ENCODE measurements at places on chromosomes 7 and 10.

DNA sequence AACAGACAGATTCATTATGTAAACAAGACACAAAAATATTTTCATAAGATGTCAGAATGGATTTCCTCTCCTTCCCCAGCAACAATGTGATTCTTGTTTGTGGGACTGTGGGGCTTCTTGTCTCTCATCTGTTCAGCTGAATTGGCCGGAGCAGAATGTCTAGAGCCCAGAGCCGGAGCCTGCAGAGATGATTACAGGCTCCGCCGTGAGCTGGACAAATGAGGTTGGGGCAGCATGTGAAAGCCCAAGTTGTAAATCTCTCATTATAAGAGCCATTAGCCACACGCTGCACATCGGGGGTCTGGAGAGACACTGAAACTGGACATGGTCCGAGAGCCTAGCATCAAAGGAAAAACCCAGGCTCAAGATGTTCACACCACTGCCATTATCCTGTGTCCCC, 137.0 kb upstream of the ADAM12 start:
- DNase-seq = no peak

DNA sequence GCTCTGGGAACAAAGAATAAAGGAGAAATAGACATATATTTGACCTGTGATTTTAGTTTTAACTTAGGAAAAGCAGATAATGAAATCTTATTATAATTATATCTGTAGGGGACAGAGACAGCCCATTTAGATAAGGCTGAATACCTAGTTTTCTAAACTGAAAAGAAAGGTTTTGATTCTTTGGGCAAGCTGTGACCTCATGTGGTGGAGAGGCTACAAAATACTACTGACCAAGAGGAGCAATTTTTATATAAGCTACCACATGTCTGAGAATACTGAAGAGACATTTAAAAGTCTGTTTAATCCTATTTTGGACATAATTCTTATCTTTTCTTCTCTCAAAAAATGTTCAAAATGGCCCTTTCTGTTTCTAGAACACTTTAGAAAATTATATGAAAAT, 271.0 kb downstream of the MTERF1 start:
- no peak for DNase-seq

DNA sequence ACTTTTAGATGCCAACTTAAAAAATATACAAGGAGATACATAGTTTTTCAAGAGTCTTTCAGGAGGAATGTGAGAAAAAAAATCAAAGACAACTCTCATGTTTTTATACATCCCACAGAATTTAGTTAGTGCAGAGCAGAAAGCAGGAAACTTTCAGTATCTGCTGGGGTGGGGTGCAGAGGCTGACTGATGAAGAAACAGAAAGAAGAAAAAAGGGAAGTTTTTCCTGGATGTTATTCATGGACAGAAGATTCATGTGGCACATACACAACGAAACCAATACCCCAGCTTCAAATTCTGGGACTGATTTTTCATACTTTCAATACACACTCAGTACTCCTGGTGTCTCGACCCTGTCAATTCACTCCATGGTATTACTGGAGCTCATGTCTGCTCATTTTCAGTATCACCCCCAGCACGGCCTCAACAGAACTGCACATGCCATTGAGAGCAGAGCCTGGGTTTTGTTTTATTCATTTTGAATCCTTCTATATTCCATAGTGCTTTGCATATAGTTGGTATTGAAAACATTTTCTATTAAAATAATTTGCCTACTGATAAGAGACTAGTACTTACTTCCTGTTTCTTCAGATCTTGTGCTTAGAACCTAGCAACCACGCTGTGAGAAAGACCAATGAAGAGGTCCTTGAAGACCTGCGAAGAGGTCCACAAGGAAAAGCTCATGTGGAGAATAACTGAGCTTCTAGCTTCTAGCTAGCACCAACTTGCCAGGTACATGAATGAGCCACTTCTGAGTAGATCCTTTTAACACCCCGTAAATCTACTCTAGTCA, 49.0 kb downstream of the NDUFB2 start:
- DNase-seq = no peak

DNA sequence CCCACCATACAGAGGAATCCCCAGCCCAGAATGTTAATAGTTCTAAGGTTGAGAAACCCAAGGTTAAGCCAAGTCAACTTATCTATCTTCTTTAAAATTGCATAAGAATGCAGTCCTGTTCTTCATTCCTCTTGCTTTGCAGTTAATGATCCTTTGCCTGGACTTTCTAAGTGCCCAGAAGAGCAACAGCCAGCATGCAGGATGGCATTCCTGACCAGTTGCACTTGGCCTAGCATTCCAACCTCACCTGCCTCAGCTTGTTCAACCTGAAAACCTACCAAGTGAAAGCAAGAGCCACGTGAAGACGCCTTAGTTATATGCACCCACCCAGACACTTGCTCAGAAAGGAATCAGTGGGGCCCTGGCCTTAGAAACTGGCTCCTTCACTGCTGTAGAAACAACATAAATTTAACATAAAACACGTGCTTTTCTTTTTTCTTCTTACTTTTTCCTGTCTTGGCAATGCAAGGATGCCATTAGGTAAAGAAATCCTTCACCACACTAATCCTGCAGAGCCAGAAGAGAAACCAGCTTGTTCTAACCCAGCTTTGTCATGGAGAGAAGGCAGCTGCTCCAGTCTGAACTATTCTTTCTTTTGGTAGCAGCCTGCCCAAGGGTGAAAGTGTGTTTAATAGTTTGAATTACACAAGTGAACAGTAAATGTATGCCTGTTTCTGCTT, 25.0 kb downstream of the EGFR start:
- DNase-seq = no peak

GRCh38 chr10:86177537-86178155, 188.9 kb downstream of the GRID1 start:
- no peak for DNase-seq

DNA sequence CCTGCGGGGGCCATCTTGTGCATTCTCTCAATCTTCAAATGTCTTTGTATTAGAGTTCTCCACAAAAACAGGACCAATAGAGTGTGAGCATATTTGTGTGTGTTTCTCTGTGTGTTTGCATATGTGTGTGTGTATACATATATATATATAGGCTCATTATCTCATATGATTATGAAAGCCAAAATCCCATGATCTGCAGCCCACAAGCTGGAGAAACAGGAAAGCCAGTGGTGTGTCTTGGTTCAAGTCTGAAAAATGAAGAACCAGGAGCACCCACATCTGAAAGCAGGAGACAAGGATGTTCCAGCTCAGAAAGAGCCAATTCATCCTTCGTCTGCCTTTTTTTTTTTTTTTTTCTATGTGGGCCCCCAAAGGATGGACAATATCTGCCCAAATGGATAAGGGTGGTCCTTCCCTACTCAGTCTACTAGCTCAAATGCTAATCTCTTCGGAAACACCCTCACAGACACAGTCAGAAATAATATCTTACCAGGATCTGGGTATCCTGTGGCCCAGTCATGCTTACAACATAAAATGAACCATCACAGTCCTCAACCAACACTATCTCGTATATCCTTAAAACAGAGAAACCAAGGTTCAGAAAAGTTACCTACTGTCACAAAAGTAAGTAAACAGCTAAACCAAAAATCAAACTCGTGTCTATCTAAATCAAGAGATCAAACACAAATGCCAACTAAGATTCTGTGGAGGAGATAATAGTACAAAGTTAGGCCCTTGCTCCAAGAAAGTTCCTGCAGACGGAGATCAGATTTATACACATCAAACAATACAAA, 141.9 kb downstream of the JMJD1C start:
- no peak for DNase-seq

- DNase-seq = no peak
These were observed 672 bp upstream of the DDX56 start for GRCh38 chr7:44574287-44574872.

DNA sequence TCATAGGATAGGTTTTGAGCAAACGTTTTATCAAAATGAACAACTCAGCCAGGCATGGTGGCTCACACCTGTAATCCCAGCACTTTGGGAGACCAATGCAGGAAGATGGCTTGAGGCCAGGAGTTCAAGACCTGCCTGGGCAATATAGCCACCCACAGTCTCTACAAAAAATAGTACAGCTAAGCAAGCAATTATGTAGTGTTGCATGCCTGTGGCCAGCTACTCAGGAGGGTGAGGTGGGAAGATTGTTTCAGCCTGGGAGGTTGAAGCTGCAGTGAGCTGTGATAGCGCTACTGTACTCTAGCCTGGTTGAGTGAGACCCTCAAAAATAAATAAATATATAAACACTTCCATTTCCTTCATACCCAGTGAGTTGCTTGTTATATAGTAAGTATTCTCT, 67.1 kb downstream of the LSMEM1 start:
- no peak for DNase-seq

DNA sequence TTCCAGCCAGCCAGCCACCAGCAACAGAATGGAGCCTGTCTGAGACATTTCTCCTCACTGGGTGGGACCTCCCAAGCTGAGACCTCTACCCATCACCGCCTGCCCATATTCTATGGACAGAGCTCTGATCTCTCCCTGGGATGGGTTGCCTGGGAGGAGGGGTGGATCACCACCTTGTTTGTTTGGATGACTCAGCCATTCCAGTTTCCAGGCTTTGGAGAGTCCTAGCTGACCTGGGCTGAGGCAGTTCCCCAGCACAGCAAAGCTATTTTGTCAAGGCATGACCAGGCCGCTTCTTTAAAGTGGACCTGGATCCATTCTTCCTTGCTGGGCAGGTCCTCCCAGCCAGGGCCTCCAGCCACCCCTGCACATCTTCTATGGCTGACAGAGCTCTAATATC, 982.3 kb downstream of the DNAJB9 start:
- DNase-seq = no peak

GRCh38 chr7:95550546-95550945, 45.8 kb downstream of the PDK4 start:
- no peak for DNase-seq

GRCh38 chr10:80157561-80157960, 25.0 kb downstream of the PLAC9 start:
- no peak for DNase-seq

DNA sequence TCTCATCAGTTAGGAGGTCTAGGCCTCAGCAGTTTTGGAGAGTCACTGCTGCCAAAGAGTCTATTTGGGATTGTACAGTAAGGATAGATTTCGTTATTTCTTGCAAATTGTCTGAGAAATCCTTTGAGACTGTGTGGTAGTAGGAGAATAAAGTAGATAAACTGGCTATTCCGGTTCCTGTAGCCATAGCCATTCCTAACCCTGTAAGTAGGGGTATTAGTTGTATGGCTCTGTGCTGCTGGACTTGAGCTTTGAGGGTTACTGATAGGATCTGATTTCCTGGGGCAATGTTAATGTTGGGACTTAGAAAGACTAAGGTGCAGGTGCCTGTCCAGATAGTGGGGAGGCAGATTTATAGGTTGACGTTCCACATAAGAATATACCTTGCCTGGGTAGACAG, 36.1 kb upstream of the ZNF138 start:
- DNase-seq = no peak

GRCh38 chr10:108911814-108912541, 1011.3 kb downstream of the XPNPEP1 start:
- no peak for DNase-seq

DNA sequence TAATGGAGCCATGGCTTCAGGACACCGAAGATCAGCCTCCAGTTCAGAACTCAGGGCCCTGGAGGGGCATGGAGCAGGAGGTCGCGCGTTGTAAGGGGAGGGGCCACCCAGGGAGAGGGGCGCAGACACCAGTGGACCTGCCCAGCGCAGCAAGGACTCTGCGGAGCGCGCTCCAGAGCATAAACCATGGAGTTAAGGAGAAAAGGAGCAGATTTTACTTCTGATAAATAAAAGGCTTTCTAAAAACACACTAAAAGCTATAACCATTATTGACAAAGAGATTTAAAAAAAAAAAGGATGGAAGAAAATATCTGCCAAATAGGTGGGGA, 10.5 kb downstream of the CALY start:
- DNase-seq = no peak

DNA sequence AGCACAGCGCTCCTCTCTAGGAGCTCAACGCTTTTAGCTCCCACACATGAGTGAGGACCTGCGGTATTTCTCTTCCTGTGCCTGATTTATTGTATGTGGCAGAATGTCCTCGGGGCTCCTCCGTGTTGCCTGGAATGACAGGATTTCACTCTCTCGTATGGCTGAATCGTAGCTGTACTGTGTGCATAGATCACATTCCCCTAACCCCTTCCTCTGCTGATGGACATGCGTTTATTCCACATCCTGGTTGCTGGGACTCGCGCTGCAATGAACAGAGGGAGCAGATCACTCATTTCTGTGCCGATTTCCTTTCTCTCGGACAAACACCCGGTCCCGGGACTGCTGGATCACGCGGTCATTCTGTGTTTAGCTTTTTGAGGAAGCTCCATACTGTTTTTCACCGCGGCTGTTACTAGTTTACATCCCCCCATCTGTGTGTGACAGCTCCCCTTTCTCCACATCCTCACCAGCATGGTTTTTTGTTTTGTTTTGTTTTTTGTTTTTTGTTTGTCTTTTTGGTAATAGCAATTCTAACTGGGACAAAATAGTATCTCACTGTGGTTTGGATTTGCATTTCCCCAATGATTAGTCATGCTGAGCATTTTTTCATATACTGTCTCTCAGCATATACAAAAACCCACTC, 76.3 kb downstream of the FOXL3 start:
- no peak for DNase-seq

DNA sequence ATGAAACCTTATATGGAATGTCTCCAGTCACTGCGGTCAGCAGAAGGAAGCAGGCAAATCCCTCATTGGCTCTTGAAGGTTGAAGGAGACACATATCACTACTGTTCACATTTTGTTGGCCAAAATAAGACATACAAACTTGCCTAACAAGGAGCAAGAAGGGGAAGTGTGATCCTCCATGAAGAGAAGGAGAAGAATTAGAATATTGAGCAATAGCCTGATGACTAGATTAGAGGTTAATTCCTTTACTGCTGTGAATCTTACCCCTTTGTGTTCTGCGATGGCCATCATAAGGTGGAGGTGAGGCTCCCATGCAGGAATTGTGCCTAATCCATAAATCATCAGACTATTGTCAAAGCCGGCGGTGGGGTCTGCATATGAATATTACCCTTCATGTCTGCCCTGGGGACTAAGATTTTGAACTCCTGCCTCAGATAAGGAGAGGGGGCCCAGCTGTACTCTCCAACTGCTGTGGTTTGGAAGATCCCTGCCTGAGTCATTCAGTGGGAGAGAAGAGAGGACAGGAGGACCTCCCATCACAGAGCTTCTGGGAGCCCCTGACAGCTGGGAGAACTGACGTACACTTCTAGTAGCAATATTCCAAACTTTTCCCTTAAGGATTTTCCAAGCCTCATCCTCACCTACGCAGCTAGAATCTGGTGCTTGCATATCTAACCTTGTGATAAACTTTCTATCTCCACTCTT, 398.5 kb downstream of the REEP3 start:
- DNase-seq = no peak

DNA sequence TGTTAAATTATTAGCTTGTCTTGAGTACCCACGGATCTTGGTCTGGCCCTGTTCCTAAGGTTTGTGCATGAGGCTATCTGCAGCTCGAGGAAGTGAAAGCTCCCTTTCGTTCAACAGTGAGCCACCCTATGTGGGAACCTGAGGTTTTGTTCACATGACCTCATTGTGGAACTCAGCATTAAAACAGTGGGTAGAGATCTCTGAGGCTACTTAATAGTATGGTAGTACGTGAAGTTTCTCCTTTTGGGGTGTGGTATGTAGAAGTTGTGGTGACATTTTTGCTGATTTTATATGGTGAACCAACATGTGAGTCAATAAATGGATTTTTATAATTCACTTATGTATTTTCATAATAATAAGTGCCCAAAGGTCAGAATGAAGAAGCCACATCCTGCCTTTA, 252.7 kb upstream of the FERD3L start:
- DNase-seq = no peak

- DNase-seq = no peak
These were observed 27.4 kb downstream of the IFT22 start for GRCh38 chr7:101294039-101294831.
